ENCODE measurements at places on chromosomes 1 and 21. TPM values are rescaled to one million over a fixed set of nuclear protein-coding genes. Genes with fewer than 3 reads are reported as not detected.

DNA sequence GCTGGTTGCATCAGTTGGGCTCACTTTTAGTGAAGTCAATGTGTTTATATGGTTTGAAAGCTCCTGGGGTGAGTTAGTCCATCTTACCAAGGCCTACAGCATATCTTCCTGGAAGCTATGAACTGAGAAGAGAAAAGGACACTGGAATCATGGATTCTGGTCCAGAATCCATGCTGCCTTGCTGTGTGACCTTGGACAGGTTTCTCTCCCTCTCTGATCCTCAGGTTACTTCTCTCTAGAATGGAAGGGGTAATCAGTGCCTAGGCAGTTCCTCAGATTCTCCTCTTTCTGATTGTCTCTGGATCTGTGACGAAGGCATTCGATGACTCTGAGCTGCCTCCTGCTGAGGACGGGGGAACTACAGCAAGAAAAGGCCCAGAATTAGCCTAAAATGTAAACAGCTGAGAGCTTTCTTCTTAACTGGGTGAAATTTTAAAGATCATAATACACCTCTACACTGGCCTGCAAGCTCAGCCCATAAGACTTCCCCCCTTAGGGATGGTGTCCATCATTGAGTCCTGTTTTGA is 425.0 kb upstream of the VAMP3 start:
- no peak for DNase-seq

DNA sequence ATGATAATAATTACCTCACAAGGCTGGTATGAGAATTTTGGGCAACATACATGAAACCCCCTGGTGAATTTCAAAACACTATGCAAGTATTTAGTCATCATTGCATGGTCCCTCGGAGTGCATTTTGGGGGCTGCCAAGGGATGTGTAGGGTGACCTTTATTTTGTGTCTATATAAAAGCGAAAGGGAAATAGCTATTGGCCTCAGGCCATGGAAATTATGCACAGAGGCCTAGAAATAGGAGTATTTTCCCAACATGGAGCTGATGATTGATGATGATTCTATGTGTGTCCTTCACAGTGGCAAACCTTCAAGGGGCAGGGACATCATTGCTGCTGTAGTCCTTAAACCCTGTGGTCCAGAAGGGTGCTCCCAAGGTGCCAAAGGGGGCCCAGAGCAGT is 265.5 kb downstream of the ST6GALNAC3 start:
- DNase-seq = no peak

Gene ERICH3
- total RNA-seq = 0.11 TPM

- no peak for DNase-seq
Measured at GRCh38 chr1:161484613-161485012, 20.6 kb upstream of the FCGR2A start.

GRCh38 chr21:40200946-40201345 is 333.7 kb downstream of the PCP4 start:
- DNase-seq = no peak

DNA sequence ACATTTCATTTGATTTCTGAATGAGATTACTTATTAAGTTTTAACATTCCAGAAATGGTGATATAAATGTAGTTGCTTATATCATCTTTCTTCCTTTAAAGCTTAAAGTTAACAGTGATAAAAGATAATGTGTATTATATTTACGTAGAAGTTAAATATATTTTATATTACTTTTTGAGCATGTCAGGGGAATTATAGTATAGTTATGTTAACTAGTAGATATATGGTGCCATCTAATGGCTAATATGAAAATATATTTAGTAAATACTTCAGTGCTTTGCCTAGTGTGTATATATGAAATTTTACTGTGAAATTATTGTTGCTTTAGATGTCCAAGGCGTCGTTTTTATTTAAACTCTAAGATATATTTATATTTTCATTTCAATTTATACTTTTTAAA is 51.5 kb downstream of the SYT14 start:
- DNase-seq = no peak

Gene CELA2A
- not detected for total RNA-seq

GRCh38 chr1:31745096-31745945 is 18.8 kb downstream of the ADGRB2 start:
- no peak for DNase-seq

GRCh38 chr1:202143011-202143767 is 1.3 kb downstream of the ARL8A start:
- no peak for DNase-seq

GRCh38 chr1:201377611-201378092 is at the start of gene TNNT2:
Gene TNNT2 (minus strand): TSS chr1:201377680. CDS start chr1:201373254, 4,426 bp downstream.
- peak; percentile 89 for DNase-seq

GRCh38 chr21:27493542-27493941 is 526.7 kb upstream of the ADAMTS5 start:
- DNase-seq = no peak

Gene SPATA17
- 0.78 TPM for total RNA-seq

DNA sequence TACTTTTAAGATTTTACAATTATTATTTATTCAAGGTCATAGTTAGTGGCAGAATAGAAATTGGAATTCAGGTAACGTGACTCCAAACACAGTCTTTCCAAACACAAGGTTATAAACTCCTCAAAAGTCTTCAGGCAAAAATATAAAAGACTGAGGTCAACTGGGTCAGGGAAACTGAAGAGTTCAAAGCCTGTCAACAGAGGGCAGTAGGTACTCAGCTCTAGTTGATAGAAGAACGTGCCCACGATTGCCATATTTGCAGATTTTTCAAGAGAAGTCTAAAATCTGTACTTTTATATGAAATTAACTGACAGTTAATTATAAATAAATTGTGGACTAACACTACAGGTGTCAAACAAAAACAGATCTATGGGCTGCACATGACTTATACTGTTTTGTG is 135.0 kb downstream of the LHX4 start:
- DNase-seq = no peak

DNA sequence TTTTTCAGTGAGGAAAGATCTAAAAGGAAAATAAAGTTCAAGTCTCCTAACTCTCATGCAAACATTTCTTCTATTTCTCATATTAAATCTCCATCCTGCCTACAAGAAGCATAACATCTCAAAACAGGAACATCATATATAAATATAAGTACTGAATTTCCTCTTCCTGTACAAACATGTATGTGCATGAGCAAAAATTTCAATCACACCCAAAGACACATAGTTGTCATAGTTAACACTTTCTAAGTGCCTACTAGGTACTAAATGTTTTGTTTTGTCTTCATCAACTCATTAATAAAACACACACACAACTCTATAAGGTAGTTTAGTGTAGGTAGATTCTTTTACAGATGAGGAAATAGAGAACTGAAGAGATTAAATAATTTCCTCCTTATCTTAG is 237.1 kb upstream of the ADGRL2 start:
- no peak for DNase-seq

Gene FMO1
- total RNA-seq = 1.3 TPM

Gene MIXL1
- total RNA-seq = 0.27 TPM

Gene IFNAR2
- total RNA-seq = 14.4 TPM

DNA sequence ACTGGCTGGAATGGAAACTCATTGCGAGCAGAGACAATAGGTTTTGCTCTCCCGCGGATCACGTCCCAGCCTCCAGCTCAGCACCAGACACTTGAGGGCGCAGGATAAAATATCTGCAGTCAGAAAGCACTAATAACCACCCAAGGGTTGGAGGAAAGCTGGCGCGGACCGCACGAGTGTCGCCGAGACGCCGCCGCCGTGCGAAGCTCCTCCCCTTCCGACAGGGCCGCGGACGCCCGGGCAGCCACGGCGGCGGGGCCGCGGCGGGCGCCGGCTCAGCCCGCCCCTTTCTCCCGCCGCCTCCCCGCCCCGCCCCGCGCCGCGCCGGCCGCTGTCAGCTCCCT is at the start of gene CMPK1:
TSS of gene CMPK1 (plus strand) at position 213 of the 344 bp plus-strand sequence. CDS start 156 bp downstream, outside the sequence.
- peak; percentile 91 for DNase-seq

DNA sequence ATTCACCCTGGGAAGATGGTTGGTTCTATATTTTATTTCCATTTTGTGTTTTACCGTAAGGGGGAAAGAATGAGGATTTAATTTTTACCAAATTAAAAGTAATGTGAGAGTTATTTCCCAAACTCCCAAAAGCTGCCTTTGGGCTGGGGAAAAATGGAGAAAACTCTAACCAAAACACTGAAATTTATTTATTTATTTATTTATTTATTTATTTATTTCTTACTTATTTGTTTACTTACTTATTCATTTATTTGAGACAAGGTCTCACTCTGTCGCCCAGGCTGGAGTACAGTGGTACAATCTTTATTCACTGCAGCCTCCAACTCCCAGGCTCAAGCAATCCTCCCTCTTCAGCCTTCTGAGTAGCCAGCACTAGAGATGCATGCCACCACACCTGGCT is 38.0 kb upstream of the ZBTB18 start:
- no peak for DNase-seq

DNA sequence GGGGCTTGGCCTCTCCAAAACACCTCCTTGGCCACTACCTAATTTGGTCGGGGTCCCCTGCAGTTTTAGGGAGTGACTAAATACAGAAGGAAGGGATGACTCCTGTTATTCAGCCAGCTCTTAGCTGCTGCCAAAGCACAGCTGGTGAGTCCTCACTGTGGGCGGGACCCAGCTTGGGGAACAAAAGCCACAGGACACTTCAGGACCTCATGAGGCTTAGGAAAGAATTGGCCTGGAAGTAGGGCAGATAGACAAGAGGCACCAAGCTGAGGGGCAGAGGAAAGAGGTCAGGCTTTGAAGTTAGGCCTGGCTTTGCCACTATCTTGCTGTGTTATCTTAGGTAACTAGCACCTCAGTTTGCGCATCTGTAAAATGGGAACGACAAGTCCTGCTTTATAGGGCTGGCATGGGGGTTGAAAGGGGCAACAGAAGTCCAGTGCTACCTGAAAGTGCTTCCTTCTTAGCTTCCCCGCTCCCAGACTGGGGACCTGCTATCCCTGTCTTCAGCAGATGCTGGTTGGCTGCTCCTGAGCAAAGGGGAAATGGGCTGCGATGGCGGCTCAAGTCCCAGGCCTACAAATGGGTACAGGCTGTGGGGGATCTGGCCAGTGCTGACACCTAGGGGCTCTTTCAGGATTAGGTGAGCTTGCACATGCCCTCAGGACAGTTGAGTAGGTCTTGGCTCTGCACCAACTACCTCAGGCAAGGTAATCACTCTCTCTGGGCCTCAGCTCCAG is 15.7 kb downstream of the IFI6 start:
- DNase-seq = no peak

- peak; percentile 71 for DNase-seq
Measured at GRCh38 chr1:109890115-109890953, 20.3 kb upstream of the CSF1 start.

DNA sequence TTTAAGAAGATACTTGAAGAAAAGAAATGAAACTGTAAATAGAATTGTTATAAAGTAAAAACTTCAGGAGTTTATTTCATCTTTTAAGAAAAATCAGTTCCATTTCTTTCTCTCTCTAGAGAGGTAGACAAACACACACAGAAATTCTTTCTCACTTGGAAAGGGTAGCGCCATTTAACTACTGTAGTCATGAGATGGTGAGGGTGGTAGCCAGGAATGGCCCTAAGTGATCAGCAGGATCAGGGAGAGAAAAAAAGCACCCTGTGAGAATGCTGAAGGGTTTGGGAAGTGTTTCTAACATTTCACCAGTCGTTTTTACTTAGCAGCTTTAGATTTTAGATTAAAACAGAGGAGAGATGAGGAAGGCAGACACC is 205.7 kb upstream of the RUNX1 start:
- no peak for DNase-seq

DNA sequence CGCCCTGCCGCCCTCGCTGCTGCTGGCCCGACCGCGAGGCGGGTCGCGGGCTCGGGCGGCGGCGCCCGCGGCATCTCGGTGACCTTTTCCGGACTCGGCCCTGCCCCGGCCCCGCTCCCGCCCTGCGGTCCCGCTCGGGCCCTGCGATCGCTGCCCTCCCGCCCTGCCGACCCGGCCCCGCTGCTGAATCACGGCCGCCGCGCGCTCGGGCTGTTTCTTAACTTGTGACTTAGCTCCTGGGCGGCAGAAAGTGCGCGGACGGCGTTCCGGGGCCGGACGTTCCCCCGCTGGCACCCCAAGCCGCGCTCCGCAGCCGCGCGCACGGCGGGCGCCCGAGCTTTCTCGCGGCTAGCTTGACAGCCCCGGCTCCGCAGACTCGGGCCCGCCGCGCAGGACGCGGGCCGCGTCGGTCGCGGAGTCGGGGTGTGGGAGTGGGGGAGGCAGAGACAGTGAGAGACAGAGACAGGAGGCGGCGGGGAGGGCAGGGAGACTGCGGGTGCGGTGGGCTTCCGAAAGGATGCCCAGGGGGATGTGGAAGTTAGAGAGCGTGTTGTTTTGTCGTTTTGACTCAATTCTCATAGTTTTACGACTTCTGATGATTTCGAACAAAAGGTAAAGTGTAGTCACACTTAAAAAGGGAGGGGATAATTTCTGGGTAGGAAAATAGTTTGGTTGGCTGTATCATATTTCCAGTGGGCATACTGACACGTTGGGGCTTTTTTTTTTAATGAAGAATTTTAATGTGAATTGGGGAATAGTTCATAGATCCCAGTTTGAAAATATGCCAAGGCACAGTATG is 49.8 kb downstream of the PRDM2 start:
- peak; percentile 89 for DNase-seq

GRCh38 chr1:31901838-31902509 is 36.2 kb downstream of the PTP4A2 start:
- no peak for DNase-seq

Gene CHAF1B
- 0.62 TPM for total RNA-seq

Gene FBLIM1
- 40.6 TPM for total RNA-seq

- DNase-seq = no peak
Measured at GRCh38 chr1:155977690-155978324, 540 bp downstream of the ARHGEF2 start.

Gene RNPC3
- total RNA-seq = 26.2 TPM

- DNase-seq = no peak
Measured at GRCh38 chr1:9389968-9390367, 97.3 kb downstream of the SPSB1 start.

DNA sequence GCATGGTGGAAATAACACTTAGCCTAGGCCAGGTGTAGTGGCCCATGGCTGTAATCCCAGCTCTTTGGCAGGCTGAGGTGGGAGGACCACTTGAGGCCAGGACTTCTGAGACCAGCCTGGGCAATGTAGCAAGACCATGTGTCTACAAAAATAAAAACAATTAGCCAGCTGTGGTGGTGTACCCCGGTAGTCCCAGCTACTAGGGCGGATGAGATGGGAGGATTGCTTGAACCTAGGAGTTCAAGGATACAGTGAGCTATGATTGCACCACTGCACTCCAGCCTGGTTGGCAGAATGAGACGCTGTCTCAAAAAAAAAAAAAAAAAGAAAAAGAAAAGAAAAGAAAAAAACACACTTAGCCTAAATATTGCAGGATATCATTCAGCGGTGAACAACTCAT is 20.9 kb downstream of the AK4 start:
- no peak for DNase-seq
